AG08396 (cell line): ENCODE measurements at places on chromosomes 4 and X.
A peak's percentile ranks its signal among the peaks of the same experiment; 100 is the strongest.

DNA sequence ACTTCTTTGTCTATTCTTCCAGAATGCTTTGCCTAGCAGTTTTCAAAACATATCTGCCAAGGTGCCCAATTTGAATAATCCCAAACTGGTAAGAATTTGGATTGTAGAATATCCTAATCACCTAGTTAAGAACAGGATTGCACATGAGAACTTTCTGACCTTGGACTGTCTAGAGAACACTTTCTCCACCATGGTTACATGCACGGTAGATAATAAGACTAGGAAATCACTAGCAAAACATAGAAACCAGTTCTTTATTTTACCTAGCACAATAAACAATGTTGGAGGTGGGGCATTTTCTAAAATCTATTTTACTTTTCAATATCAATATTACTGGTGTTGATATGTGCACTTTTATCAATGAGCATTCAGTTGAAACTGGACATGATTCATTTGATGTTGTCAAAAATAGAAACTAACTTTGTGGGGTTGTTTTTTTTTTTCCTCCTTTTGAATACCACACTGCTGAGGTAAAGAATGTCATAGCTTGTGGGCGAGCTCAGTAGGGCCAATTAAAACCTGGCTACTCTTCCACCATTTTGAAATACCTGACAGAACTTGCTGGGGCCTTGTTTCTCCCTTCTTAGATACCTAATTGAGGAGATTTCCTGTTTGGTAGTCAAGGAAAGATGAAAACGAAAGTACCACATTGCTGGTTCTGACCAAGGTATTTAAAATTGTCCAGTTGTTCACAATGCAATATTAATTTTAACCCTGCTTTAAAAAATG lies 10.4 kb downstream of the MID1IP1 start:
- DNase-seq, result no peak

DNA sequence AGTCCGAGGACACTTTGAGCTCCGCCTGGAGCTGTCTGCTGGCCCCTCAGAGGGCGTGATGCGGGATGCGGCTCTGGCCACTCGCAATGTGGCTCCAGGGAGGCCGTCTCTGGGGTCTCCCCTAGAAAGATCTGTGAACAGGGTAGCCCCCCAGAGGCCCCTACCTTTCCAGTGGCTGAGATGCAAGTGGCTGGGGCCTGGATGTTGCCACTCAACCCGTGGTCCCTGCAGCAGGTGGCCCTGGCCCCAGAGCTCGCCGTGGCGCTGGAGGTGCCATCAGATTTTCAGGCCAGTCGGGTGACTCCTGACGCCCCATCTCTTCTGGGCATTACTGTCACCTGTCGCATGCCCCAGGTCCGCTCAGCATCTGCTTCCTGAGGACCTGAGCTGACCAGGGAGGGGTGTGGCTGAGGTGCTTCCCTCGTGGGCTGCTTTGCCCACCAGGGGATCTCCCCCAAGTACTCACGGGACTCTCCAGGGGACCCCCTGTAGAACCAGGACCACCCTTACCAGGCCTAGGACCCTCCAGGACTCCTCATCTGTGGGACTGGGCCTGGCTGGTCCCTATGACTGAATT lies 102.1 kb upstream of the LRPAP1 start:
- no peak for DNase-seq

DNA sequence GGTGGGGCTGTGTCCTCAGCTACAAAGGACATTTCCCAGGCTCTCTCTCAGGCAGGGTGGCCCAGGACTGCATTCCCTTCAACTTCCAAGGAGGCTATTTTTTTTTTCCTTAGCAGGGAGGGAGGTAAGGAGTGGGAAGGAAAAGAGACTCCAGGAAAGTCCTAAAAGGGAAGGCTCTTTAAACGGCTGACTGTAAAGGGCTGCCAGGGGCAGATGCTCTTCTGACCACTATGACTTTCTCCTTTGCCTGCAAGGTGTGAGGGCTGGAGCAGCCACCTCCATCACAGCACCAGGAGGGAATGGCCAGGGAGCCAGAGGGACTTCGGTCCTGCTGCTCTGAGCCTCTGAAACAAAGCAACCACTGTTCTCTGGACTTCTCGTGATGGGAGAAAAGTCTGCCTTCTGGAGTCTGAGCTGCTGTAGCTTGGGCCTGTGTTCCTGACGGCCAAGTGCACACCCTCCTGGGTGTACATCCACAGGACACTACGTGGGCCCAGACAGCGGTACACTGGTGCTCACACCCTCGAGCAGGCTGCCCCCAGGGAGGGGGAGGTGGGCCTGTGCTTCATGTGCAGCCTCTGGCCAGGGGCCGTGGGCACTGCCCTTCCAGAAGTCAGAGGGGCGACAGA lies 17.9 kb downstream of the NAT8L start:
- no peak for DNase-seq

DNA sequence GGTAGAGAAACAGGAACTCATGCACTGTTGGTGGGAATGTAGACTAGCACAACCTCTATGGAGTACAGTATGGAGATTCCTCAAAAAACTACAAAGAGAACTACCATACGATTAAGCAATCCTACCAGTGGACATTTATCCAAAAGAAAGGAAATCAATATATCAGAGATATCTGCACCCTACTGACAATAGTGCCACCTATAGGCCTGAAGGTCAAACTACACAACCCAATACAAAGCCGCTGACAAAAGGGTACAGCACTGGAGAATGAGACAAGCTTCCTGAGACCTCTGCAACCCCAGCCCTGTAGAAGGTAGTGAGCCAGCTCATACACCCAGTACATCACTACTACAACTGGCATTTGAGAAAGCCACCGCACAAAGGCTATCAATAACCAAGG lies 67.1 kb downstream of the CBR4 start:
- DNase-seq, result no peak

- peak; percentile 32 for DNase-seq
Observed at GRCh38 chr4:54902271-54902670, 223.1 kb downstream of the KDR start.

DNA sequence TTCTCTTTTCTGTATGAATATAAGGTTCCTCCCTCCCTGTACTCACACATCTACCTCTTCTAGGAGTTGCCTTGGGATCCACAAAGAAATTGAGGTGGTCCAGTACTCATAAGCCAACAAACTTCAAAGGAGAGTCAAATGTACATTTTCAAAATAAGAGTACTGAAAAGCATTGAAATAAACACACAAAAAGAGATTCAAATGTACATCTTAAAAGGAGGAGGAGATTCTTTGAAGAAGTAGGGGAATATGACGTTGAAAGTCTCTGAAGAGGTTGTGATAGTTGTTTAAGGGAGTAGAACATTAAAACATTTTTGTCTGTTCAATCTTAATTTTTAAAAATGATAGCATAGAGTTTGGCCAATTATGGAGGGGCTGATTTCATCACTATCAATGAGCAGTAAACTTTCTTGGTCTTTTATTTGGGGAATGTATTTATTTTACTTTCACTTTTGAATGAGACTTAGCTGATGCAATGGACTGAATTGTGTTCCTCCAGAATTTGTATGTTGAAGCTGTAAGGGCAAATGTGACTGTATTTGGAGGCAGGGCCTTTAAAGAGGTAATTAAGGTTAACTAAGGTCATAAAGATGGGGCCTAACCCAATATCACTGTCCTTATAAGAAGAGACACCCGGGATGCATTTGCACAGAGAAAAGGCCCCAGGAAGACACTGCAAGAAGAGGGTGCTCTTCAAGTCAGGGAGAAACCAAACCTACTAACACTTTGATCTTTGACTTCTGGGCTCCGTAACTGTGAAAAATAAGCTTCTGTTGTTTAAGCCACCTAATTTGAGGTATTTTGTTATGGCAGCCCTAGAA lies 226.3 kb upstream of the PGRMC2 start:
- no peak for DNase-seq

DNA sequence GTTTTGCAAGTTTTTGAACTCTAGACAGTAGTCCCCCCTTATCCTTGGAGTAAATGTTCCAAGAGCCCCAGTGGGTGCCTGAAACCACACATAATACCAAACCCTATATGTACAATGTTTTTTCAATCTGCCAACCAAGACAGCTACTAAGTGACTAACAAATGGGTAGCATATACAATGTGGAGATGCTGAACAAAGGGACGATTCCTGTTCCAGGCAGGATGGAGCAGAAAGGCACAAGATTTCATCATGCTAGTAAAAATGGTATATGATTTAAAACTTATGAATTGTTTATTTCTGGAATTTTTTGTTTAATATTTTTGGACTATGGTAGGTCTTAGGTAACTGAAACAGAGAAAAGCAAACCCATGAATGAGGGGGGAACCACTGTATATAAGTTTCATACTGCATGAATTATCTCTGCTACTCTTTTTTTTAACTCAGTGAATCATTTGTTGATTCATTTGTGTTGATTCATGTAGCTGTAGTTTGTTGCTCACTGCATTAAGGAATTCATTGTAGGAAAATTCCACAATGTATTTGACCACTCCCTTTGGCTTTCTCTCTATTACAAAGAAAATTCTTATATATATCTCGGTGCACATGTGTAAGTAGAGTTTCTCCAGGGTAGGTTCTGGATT lies 21.9 kb upstream of the ANXA3 start:
- DNase-seq, result peak; percentile 32
